ENCODE measurements at places on chromosomes 16 and 17.

DNA sequence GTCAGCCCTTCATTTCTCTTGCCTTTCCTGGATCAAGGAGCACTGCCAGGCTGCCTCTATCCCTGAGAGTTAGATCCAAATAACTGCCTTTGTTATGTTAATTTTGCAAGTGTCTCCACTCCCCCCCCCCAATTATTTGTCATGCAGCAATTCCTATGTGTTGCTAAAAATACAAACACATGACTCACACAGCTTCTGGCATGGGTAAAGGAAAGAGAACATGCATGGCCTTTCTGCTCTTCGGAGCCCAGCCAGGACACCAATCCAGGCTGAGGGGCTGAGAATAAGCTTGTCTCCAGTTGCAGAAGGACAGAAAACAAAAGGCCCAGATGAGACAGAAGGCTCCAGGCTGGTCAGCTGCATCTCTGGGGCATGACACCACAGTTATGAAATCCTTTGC lies 148.0 kb upstream of the TNRC6C start:
- DNase-seq: no peak

GRCh38 chr17:75755205-75755901 lies 9.6 kb downstream of the GALK1 start:
- no peak for DNase-seq

- DNase-seq: no peak
Observed at GRCh38 chr17:3655766-3656165, 12.6 kb downstream of the TAX1BP3 start.

DNA sequence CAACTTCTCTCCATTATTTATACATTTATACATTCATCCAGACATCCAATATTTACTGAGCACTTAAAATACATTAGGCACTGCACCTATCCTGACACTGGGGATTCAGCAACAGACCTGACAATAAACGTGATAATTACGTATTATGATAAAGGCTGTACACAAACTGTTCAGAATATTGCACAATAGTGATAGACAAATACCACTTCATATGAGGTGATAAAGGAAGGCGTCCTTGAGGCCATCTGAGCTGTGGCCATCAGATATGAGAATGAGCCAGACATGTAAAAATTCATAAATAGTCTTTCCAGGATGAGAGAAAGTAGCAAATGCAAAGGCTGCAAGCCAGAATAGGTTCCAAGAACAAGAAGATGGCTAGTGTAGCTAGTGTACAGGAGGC lies 8.6 kb downstream of the USP32 start:
- DNase-seq: no peak
